ENCODE measurements at places on chromosomes 11 and 22.

DNA sequence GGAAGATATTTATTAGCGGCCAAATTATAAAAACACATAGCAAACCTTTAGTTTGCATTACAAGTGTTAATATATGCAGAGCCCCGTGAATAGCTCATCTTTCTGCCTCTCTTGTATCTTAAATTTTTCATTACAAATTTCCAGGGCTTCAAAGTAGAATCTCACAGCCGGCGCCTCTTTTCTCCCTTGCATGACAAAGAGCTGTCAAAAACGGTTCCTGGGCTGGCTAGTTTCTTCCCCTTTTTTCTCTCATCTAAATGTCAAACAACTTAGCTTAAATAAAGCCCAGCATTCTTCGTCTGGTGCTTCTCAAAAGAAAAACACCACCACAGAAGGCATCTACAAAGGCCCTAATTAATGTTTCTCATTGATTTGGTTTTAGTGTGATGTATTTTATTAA, 253.0 kb downstream of the INSC start:
- no peak for DNase-seq

DNA sequence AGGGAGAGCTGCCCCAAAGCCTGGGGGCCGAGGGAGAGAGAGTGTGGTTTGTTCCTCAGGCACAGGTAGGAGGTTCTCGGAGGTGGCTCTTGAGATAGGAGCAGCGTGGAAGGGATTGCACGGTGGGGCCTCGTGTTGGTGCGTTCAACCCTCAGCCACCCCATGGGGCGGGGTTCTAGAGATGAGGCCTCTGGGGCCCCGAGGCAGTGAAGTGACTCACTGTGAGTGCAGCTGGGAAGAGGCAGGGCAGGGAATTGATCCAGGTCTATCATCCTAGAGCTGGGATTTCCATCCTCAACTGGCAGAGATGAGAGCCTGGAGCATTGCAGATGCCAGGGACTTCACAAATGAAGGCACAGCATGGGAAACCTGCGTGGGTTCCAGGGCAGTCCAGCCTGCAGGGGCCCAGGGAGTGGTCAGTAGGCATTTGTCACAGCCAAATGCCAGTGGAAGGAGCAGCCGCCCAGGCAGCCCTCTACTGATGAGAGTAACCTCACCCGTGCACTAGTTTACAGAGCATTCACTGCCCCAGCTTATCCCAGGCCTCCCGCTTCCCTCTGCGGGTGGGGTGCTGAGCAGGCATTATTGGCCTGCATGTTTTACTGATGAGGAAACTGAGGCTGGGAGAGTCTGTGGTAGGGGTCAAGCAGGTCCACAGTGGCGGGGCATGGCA, 5.1 kb upstream of the SMARCB1 start:
- DNase-seq = no peak

GRCh38 chr22:49480896-49481658, 346.6 kb downstream of the BRD1 start:
- DNase-seq = no peak

DNA sequence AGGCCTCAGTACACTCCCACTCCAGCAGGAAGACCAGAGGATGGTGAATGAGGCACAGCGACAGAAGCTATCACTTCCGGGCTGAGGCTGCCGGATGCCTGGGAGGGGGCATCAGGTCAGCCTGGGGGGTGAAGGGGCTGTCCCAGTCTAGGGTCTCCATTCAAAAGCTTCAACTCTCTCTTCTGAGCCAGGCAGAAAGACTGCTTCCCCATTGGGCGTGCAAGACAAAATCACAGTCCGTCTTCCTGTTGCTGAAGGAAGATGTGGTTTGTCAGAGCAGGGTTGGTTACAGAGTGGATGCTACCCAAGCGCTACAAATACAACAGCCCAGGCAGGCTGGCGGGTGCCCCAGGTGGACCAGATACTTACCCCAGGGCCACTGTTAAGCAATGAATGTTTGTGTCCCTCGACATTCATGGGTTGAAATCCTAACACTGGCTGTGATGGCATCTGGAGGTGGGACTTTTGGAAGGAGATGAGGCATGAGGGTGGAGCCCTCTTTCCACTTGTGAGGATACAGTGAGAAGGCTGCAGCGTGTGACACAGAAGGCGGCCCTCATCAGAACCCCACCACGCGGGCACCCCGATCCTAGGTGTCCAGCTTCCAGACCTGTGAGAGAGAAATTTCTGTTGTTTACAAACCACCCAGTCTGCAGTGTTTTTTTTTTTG, 12.0 kb downstream of the UPK3A start:
- peak; percentile 64 for DNase-seq

DNA sequence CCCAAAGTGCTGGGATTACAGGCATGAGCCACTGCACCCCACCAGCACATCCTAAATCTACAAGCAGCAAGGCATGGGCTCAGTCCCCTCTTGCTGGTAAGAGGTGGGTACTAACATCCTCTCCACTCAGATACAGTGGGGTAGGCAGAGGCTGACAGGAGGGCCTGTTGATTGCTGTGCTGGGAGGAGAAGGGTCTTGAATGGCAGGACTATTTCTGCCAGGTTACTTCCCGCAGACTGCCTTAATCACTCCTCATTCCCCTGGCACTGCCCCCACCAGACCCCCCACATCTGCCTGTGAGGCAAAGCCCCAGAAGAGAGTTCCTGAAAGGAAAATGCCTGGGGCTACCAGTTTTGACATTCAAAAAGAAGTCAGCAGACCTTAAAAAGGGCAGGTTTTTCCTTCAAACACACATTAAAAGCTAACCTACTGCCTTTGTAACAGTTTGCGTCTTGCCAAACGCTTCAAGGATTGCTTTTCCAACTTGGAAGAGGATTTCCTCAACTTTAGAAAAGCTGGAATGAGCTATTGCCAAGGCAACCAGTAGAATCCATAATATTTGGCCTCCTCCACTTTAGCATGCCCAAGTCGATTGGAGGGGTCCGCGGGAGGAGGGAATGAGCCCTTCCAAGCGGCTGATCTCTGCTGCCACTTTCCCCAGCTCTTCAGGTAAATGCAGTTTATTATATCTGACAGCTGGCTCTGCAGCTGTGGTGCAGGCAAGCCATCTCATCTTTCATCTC, 62.0 kb downstream of the FDX1 start:
- no peak for DNase-seq

All from CD4-positive, alpha-beta T cell treated with Interleukin-6 at 100 ng/mL for 8 hours (primary cell).